ENCODE measurements at places on chromosomes 16 and 17.

GRCh38 chr17:45246861-45247428, 14.9 kb downstream of the SPATA32 start:
- no peak for DNase-seq

DNA sequence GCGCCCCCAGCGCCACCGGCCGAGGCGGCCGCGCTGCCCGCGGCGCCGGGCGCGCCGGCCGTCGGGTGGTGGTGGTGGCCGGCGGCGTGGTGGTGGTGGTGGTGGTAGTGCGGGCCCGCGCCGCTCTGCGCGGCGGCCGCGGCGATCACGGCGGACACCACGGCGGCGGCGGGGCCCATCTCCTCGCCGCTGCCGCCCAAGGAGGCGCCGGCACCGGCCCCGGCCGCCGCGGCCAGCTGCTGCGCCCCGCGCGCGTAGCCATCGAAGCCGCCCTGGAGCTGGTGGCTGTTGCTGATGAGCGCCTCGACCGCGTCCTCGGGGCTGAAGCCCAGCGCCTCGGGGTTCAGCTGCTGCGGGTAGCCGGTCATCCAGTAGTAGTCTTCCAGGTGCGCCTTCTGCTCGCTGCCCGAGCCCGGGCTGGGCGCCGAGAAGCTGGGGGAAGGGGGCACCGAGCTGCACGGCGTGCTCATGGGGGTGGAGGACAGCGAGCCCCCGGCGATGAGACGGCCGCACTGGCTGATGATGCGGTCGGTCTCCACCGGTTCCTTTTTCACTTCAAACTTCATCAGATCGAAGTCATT, 1.2 kb downstream of the MAF start:
- DNase-seq, result no peak

- DNase-seq, result no peak
Observed at GRCh38 chr16:88901718-88902337, 35.4 kb upstream of the PABPN1L start.

GRCh38 chr16:81823111-81823510, 44.0 kb downstream of the PLCG2 start:
- no peak for DNase-seq

DNA sequence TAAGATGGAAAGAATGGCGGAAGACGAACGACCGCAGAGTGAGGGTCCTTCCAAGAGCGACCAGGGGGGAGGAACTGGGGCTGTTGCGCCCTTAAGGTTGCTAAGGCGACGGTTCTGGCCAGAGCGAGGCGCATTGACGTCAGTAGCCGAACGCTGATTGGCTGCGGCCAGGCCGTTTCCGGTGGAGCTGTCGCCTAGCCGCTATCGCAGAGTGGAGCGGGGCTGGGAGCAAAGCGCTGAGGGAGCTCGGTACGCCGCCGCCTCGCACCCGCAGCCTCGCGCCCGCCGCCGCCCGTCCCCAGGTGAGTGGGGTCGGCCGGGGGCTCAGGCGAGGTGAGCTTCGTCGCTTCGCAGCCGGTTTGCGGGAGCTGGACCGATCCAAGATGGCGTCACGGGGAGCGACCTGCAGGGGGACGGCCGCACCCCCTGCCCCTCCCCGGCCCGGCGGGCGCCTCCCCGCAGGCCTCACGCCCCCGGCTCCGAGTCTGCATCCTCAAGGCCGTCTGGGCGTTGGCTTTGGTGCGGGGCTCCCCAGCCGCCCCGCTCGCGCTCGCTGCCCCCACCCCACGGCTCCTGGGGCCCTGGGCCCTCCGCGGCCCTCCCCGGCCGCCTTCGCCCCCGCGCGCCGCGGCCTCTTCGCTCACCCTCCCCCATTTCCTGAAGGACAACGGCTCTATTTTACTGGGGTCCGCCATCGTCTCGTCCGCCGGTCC, at the start of gene PRKAR1A:
PRKAR1A (plus strand) TSS at position 184 of the 713 bp plus-strand sequence. CDS start 2,970 bp downstream, outside the sequence.
- peak; percentile 90 for DNase-seq

DNA sequence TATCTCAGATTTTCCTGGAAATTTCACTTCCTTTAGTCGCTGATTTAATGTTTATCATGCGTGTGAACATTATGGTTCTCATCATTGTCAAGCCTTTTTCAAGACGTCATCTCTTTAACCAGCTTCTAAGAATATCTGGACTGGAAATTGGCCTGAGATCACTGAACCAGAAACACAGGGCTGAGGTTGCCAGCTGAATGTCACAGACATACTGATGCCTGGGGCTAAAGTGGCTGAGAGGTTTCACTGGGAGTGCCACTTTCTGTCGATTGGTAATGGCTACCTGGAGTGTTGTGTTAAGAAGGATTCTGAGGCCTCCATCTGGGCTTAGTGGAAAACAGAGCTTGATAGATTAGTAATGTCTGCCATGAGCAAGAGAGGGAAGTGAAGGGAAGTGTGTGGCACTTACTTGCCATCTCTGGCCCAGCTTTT, 54.2 kb downstream of the CRISPLD2 start:
- no peak for DNase-seq

GRCh38 chr16:79716645-79717332, 116.3 kb upstream of the MAF start:
- DNase-seq, result no peak

DNA sequence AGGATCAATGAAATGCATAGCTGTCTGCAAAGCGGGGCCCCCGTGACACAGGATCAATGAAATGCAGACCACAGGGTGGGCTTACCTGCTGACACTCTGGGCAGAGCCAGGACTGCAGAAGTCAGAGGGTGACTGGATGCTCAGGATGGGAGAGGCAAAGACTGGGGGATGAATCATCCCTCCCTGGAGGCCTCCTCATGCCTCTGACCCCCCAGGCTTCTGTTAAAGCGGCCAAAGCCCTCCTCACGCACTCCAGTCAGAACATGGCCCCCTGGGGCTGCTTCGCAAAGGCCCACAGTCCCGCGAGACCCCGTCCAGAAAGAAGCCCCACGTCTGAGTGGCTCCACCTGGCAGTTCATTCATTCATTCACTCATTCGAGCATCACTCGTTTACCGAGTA, 38.4 kb upstream of the FOXF1 start:
- DNase-seq, result no peak
